ENCODE measurements at places on chromosomes 7 and 10. TPM values are rescaled to one million over a fixed set of nuclear protein-coding genes. Genes with fewer than 3 reads are reported as not detected.

DNA sequence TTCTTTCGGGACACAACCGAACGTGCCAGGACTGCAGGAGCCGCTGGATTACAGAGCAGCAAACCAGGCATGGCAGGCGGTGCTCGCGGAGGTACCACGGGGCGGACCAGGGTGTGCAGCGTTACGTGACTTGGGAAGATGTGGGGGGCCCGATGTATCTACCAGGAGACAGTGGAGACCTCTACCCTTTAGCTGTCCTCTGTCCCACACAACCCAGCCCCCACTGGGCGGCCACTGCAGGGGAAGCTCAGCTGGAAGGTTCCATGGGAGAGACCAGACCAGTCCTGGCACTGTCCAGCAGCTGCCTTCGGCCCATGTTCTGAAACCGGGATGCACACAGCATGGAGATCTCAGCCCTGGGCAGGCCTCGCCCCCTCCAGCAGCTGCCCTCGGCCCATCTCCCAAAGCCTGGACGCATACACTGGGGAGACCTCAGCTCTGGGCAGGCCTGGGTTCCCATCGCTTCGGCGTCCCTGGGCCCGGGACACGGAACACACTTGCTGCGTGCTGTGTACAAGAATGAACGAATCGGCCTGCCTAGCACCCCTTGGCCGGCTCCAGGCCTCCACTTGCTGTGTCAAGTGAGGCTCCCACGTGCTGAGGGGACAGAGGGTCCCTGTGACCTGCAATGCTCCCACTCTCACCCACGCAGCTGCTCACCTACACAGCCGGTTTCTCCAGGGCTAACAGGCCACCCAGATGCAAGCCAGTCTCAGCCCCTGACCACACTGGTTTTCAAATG lies 177.4 kb downstream of the ELFN1 start:
- no peak for DNase-seq

BLNK gene
- total RNA-seq = 6.9 TPM

DNA sequence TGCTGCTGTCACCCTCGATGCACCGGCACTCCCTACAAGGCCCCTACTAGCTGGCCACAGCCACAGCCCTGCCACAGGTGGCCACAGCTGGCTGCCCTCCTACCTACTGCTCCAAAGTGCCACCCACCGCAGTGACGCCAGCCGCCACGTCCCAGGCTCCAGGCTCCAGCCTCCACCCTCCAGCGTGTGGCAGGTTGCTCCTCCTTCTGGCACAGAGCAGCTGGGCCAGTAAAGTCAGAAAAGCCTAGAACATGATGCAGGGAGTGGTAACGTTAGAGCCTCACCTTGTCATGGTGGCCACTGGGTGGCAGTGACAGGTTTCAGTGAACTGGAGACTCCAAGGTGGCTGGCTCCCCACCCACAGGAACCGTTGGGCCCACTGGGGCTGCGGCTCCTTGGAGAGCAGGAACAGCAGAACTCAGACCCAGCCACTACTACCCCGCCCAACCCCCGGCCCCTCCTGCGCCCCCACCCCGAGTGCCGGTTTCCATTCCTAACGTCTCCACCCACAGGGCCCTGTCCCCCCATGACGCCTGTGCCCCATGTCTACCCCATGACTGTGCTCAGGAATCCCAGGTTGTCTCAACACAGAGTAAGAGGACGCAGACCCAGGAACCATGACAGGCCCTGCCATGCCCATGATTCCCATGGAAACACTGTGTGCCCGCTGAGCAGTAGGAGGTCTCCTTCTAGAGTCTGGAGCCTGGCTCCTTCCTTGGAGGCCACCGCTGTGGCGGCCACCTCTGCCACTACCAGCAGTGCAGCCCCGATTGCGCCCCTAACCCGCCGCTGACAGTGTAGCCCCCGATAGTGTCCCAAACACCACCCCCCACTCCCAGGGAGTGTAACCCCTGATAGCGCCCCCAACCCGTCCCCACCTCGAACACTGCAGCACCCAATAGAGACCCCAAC lies 52.3 kb upstream of the ZNF33B start:
- DNase-seq = no peak

DNA sequence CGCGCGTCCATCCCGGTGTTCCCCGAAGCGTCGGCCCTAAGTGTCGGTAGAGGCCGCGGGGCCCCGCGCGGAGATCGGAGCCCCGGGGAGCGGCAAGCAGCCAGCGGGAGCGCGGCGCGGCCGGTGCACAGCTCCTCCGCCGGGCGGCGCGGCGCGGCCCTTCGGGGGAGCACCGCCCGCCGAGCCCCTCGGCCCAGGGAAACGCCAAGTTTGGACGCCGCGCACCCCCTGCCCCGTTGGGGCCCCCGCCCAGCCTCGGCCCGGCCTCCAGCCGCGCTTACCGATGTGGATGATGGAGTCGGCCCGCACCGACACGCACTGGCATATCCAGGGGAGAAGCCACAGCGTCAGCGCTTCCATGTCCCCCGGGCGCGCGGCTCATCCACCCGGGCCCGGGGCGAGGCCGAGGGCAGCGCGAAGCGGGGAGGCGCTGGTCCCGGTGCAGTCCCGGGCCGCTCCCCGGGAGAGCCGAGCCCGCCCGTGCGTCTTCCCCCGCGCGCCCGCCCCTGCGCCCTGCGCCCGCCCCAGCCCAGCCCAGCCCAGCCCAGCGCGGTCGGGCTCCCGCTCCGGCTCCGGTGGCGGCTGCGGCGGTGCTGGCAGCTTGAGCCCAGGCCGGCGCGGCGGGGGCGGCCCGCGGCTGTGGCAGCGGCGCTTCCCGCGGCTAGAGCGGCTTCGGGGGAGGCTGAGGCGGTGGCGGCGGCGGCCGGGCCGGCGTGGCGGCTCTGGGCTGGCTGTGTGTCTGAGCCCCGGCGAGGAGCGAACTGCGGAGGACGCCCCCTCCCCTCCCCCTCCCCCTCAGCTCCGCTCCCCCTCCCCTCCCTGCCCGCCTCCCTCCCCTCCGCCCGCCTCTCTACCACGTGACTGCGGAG lies at the start of gene GRID1:
TSS of gene GRID1 (minus strand) at position 763 of the 869 bp plus-strand sequence.
- DNase-seq = no peak

- no peak for DNase-seq
Observed at GRCh38 chr10:18713077-18713476, 53.8 kb downstream of the ARL5B start.

CRTAC1 gene
- 4.3 TPM for total RNA-seq

DNA sequence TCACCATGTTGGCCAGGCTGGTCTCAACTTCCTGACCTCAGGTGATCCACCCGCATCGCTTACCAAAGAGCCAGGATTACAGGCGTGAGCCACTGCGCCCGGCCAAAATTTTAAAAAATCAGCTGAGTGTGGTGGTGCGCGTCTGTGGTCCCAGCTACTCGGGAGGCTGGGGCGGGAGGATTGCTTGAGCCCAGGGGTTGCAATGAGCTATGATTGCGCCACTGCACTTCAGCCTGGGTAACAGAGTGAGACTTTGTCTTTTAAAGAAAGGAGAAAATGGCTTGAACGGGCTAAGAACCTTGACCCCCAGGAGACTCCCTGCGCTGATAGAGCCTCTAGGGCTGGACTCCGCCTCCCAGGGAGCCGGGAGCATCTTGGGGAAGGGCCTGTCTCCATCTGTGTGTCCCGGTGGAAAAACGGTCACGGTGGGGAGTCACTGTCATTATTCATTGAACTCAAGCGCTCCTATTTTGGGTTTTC lies 760 bp upstream of the KCTD7 start:
- DNase-seq = peak; percentile 2

GRK5 gene
- 90.2 TPM for total RNA-seq

DNA sequence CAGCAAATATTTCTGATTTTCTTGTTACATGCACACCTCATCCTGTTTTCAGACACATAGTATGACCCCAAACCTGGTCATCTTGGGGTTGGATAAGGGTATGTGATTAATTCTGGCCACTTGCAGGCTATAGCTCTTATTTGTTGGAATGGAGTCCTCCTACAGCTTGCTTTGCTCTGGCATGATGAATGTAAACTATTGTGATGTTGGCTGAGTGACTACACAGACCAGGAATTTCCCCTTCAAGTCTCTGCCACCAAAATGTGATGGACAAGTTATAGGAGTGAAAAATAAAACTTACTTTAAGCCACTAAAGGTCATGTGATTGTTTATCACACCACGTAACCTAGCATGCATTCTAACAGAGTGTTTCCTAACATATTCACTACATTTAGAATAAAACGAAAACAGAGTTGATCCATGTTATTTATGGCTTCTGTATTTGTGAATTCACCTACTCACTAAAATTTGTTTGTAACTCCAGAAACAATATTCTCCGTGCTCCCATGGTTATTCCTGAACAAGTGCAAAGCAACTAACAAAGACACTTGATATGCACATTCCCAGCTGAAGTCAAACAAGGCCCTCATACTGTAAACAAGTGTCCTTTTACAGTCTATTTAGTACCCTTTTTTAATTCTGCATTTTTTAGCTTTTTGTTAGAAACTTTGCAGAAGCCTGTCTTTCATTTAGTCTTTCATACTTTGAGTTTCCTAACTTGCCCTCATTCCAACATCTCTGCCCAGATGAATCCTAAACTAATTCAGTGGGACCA lies 599.2 kb upstream of the PCDH15 start:
- no peak for DNase-seq

DNA sequence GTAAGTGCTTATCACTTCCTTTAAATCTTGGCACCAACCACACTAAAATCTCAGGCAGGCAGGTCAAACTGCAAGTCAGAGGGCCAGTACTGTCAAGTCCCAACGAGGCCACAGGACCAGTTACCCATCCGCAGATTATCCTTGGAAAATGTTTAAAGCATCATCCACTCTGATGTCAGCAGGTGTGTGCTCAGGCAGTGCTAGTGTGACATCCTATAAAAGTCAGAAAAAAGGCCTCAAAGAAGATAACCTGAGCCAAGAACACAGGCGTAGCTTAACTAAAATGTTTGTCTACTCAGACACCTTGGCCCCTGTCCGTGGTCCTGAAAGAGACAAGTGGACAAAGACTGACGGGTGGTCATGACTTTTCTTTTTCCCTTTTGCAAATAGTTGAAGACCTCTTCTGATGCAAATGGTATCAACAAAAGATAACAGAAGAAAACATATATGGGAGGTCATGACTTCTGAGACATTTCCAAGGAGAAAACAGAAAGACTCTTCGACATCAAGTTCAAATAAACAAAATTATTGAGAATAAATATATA lies 309.3 kb downstream of the KCNMA1 start:
- no peak for DNase-seq

FFAR4 gene
- total RNA-seq = 1.3 TPM

DNA sequence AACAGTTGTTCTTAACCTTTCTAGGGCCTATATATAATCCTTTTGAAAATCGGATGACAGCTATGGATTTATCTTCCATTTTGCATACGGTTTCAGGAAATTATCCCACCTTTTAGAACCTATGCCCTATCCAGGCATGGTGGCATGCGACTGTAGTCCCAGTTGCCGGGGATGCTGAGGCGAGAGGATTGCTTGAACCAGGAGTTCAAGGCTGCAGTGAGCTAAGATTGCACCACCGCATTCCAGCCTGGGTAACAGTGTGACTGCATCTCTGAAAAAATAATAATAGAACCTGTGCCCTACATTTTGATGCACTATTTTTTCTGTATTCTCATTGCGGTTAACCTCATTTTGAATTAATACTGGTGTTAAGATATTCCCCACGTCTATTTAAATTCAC lies 11.6 kb downstream of the CCAR1 start:
- DNase-seq = no peak

GRCh38 chr10:35416619-35417312 lies 80.5 kb downstream of the CCNY start:
- no peak for DNase-seq

- no peak for DNase-seq
Observed at GRCh38 chr7:28845106-28845505, 113.0 kb downstream of the TRIL start.

- no peak for DNase-seq
Observed at GRCh38 chr7:43771573-43771972, 13.1 kb downstream of the BLVRA start.

DNA sequence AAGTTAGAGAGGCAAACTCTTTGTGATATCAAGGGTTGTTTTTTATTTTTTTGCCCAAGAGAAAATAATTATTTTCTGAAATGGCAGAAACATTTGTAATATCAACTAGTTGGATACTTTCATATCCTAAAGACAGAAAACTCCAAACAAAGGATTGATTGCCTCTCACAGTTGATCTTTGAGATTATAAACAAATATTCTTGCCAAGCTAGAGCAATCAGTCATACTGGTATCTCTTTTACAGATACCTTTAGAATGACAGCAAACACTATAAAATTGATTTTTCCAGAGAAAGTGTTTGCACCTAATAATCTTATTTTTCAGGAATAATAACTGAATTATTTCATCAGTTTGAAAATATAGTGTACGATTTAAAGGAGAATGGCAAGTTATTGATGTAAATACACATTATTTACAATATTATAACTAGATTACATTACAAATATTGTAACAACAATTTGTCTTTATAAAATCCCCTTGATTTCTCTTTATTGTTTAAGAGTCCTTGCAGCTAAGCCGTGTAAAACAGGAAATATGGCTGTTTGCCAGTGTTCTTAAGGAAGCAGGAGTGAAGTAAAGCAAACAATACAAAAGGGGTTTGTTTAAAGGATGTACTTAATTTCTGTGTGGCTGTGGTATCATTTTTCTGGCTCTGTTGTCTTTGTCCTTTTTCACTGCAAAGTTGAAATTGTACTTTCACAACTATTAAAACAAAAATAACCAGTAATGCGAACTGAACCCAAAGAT lies 58.4 kb downstream of the MAPK8 start:
- no peak for DNase-seq

GRCh38 chr7:129612112-129613015 lies 844 bp downstream of the NRF1 start:
- DNase-seq = peak; percentile 15

EPHB4 gene
- total RNA-seq = 29.4 TPM

CALHM3 gene
- total RNA-seq = not detected

GRCh38 chr10:21521751-21522533 lies 3.5 kb downstream of the SKIDA1 start:
- DNase-seq = no peak

DNA sequence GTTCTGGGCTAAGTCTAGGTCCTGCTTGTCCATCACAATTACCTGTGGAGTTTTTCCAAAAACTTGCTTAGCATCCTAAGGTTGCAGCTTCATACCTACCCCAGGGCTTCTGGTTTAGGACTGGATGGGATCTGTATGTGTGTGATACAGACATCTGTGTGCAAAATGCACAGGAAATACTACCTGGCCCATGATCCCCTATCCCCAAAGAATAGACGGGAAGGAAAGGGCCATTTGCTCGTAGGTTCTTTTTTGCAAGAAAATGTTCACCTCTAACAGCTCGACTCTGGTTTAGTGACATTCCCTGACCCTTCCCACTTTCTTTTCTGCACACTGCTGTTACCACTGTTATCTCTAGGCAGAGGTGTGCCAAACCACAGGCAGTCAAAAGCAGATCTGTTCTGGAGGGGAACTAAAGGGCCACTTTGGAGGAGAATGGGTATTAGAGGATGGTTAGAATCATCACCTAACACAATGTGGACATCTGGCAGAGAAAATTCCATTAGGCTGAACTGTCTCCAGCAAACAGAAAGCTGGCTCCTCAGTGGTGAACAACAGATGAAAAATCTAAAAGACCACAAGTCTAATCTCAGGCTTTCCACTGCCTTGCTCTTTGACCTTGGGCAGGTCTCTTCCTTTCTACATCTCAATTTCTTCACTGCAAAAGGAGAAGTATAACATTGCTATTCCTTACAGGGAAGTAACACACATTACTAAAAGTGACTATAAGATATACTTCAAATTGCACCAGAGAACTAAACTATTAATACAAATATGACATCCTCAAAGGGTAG lies 107.4 kb downstream of the UBE2H start:
- no peak for DNase-seq

- no peak for DNase-seq
Observed at GRCh38 chr10:100340948-100341847, 5.8 kb upstream of the SCD start.

GRCh38 chr10:73467206-73467605 lies 28.6 kb downstream of the PPP3CB start:
- DNase-seq = no peak

NPTX2 gene
- total RNA-seq = 99.9 TPM

GRCh38 chr10:121065330-121065729 lies 214.2 kb downstream of the WDR11 start:
- no peak for DNase-seq

All from thoracic aorta (tissue), 2 donors.